ENCODE measurements at places on chromosomes 1 and 21.
A peak's percentile ranks its signal among the peaks of the same experiment; 100 is the strongest.

DNA sequence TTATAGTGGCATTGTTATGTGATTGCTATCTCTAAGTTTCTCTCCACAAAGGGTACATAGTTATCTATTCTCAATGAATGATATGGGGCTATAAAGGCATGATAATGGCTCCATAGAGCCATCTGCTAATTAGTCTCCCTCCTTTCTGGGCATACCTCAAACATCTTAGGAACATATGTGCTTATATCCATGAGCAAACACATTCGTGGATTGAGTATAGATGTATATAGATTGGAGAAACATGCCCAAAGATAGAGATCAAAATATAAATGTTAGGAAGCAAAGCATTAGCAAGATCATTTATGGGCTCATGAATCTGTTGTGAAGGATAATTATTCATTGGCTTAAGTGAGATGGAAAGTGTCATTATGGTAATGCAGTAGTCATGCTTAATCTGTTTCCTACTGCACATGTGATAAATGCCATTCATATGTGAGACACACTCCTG lies 155.8 kb upstream of the UBE2U start:
- DNase-seq = no peak

- peak; percentile 5 for DNase-seq
Measured at GRCh38 chr1:157626099-157626498, 28.2 kb upstream of the FCRL4 start.

- no peak for DNase-seq
Measured at GRCh38 chr1:180444522-180444921, 57.9 kb downstream of the ACBD6 start.

DNA sequence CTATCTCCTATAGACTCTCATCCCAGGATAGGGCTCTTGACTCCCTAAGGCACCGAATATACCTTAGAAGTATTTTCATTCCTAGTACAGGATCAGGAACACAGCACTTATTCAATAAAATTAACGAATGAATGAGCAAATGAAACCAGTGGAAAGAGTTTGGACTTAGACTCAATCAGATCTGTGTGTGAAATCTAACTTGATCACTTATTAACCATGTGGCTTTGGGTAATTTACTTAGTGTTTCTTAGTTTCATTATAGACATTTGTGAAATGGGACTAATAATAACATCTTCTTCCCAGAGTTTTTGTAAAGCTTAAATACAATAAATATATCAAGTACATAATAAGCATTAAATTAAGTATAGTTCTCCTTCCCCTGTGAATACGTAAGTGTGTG lies 230.1 kb downstream of the ADGRL2 start:
- DNase-seq = no peak

DNA sequence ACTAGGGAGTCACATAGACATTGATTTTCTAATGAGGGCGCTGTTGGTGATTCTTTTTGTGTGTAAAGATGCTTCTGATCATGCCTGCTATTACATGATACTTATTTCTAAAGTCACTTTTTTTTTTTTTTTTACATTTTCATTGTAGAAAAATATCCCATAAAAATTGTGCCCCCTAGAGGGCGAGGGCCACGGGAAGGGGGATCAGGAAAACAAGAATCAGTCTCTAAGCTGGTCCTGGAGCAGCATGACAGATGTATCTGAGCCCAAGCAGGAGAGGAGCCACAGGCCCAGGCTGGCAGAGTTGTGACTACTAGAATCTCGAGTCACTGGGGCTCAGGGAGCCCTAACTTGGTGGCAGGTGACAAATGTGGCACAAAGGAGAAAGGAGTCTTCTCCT lies 28.1 kb downstream of the ZSCAN20 start:
- no peak for DNase-seq

All from T-helper 1 cell (primary cell).